Epithelial cell of prostate (primary cell): ENCODE measurements at places on chromosomes 3 and 15.

DNA sequence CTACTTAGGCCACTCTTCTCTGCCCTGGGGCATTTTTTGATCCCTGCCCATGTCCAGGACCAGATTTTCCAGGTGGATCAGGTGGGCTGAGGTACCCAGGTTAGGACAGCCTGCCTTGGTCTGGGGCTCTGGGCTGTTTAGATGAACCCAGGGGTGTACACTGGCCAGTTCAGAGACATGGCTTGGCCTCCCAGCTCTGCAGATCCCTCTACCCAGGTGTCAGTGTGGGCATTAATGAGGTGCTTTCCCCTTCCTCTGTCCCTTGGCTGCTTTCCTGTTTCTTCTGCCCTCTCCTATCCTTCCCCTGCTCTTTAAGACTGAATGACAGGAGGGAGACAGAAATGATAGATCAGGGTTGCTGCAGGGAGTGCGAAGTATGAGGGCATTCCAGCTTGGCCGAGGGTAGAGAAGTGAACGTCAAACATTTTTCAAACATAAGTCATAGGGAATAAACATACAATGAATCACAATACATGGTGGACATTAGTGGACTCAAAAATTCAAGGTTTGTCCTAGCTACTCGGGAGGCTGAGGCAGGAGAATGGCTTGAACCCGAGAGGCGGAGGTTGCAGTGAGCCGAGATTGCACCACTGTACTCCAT is 30.5 kb downstream of the RTP1 start:
- DNase-seq: no peak

GRCh38 chr3:44342176-44342790 is 3.7 kb downstream of the TCAIM start:
- no peak for DNase-seq

- no peak for DNase-seq
These were observed 86.9 kb downstream of the ASB7 start for GRCh38 chr15:100689131-100689899.

GRCh38 chr3:134600206-134600605 is 50.6 kb downstream of the KY start:
- DNase-seq: no peak

DNA sequence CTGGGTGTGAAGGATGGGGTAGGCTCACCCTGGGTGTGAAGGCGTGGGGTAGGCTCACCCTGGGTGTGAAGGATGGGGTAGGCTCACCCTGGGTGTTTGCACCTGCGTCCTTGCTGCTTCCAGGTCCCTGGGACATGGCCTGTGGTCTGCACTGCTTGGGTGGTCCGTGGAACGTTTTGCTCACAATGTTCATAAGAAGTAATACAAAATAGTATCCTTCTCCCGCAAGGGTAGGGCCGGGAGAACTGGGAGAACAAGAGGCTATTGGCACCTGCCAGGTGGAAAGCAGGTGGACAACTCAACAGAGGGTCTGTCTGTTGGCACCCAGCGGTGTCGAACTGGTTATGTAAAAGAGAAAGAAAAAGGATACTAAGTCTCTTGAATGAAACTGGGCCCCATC is 17.0 kb upstream of the PCSK6 start:
- no peak for DNase-seq

- DNase-seq: no peak
These were observed 288.9 kb upstream of the C2CD4B start for GRCh38 chr15:62453981-62454380.

DNA sequence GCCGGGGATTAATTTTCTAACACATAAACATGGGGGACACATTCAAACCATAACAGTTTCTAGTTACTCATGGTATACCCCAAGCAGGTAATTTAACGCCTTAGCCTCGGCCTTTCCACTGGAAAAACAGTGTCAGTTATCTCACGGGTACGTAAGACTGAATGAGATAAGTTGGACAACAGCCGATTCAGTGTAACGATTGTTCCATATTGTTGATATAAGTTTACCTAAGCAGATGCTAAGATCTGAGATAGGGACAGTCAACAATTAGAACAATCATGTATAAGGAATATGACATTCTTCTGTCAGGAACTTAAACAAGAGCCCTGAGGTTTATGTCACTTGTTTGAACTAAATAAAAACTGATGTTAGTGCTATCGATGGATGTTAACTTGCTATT is 130.8 kb downstream of the GHSR start:
- no peak for DNase-seq

DNA sequence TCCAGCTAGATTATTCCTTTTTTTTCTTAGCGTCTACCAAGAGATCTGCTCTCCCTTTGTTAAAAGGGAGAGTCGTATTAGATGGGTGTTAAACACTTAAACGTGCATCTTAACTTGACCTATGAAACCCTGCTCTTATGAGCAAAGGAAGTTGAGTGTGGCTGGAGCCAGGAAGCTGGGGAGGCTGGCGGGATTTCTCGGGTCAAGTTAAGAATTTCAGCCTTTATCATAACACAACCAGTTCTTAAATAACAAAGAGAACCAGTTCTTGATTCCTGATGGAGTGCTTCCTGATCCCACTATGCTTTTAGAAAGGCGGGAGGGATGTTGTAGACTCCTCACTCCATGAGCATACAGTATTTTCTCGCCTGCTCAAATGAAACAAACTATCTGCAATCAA is 215.1 kb downstream of the ITPR1 start:
- no peak for DNase-seq

DNA sequence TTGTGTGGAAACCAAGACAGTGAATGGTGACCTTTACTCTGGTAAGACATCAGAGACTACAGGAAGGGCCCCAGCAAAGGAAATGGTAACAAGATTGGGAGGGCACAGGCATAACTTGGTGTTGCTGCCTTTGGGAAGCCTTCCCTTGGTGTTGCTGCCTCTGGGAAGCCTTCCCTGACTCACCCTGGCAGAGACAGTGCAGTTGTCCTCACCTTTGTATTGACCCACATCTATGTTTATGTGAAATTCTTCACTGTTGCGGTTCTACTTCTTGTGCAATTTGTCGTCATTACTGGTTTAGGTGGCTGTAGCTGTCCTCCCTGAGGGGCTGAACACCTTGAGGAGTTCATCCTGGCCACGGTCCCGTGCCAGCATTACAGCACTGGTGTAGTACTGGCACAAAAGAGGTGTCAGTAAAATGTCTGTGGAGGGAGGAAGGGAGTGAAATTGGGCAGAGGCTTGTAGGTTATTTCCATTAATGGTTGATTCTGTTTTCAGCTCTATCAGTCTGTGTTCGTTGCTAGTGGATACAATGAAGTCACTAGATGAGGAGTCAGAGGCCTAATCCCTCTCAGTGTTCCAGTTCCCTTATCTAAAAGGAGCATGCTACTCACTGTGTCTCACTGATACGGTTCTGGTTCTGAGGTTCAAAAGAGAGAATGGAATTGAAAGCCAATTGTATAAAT is 21.6 kb downstream of the IFT122 start:
- DNase-seq: no peak

DNA sequence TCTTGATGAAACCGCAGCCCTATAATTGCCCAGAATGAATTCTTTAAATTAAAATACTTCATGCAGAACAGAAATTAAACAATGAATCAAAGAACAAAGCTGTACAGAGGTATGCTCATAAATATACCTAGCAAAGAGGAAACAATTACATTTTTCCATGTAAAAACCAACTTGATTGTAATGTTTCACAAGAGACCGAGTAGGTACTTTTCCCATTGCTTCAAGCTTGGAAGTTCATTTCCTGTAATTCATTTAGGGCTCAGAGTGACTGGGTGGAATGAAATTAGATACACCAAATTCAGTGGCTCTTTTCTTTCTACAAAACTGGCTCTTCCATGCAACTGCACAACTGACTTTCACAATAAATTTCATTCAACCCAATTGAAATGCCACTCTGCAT is 51.4 kb downstream of the FHIT start:
- DNase-seq: no peak
